Right renal pelvis (tissue), 4 donors: ENCODE measurements at places on chromosomes 16 and 17. TPM values are rescaled to one million over a fixed set of nuclear protein-coding genes. Genes with fewer than 3 reads are reported as not detected.

Gene VMO1
- polyA plus RNA-seq: 0.37 TPM

Gene PRRT2
- 16.7 TPM for polyA plus RNA-seq

Gene DYNLRB2
- polyA plus RNA-seq: 9.5 TPM

Gene RASD1
- polyA plus RNA-seq: 0.74 TPM

Gene GAS7
- polyA plus RNA-seq: 17.6 TPM

DNA sequence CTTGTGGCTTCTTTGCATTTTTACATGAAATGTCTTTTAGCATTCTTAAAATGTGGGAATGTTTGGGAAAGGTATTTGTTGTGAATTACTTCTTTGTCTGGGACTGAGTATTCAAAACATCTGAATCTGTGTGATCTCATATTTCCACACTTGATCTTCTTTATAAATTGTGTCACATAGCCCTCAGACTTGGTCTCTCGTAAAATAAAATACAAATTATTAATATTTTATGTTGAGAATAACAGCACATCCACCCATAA lies 81.9 kb downstream of the TUBD1 start:
- no peak for DNase-seq

DNA sequence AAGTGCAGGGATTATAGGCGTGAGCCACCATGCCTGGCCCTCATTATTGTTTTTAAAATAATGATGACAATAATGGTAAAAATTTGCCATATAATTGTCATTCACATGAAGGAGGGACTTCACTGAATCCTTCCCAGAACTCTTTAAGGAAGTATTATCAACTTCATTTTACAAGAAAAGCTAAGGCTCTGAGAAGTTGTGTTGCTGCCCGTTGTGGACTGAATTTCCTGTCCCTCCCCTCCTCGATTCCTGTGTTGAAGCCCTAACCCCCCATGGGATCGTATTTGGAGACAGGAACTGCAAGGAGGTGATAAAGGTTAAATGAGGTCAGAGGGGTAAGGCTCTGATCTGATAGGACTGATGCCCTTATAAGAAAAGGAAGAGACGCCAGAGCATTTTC lies 458.0 kb downstream of the HAPSTR1 start:
- DNase-seq: no peak

DNA sequence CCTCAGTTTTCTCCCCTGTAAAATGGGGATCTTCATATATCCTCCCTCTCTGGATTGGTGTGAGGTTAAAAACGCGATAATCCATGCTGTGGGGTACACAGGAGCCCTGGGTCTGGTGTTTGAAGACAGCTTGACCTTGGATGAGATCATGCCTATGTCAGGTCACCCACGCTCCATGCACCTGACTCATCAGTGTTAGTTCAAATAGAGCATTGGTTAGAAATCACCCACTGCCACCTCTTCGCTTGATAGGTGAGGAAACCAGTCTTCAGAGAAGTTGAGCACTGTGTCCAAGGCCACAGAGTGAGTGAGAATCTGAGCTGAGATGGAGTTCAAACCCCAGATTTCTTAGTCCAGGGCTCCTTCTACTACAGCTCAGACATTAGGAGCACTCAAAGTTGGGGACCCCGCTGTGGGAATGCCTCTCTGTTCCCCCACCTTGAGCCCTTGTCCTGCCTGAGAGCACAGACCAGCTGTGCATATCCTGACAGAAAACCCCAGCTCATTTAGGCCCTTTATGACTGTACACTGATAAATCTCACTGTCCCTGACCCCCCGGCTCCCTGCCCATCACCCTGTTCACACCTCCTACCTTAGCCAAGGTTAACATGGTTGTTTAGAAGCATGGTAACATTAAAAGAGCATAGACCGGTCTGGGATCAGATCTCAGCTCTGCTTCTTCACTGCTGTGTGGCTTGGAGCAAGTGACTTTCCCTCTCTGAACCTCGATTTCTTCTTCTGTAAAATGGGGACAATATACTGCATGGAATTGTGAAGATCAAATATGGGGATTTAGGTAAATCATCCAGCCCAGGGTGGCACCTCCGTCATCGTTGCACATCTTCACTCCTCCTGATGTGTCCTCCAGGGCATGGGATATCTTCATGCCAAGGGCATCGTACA lies 22.4 kb upstream of the LGALS9 start:
- no peak for DNase-seq

Gene VTN
- 11.4 TPM for polyA plus RNA-seq

DNA sequence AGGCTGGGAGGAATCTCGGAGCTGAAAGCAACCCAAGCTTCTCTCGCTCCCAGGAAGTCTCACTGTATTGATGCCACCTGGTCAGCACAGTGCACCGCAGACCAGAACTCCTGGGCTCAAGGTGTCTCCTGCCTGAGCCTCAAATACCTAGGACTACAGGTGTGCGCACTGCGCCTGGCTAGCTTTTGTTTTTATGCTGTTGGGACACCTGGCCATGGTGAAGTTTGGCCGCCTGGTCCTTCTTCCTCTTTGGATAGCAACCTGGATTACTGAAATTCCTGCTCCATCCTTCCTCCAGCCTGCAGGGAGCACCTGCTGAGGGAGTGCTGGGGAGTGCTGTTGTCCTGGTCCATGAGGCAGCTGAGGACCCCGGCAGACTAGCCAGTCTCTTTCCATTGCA lies 56.6 kb downstream of the COTL1 start:
- no peak for DNase-seq

DNA sequence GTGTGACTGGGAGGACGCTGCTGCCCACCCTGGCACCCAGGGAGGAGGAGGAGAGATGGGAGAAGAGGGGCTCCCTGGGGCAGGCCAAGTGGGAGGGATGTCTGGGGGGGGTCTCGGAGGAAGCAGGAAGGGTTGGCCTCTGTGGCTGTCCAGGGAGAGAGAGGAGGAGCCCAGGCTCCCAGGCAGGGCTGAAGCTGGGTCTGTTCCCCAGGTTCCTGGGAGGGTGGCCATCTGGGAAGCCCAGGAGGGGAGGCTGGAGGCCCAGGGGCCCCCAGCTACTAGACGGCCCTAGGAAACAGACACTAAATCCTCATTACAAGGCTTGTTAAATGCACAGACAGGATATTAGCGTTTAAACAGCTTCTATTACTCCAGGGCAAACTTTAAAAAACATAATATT lies 139.8 kb downstream of the ENGASE start:
- no peak for DNase-seq

DNA sequence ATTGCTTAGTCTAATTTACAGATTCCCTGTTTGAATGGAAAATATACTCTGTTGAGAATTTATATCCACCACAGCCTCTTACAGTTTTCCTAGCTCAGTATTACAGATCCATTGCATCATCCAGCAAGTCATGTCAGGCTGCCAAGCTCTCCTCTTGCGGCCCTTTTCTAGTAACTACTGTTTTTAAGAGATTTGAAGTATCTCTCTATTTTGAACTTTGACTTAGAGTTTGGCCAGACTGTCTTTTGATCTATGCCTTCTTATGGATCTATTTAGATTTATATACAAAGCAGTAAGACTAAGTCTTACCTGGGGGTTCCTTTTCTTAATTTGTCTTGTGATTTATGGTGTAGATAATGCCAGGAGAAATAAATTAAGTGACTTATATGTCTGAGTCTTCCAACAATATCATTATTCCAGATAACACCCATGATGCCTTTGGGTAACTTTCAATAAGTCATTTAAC lies 53.1 kb upstream of the ABCC11 start:
- DNase-seq: no peak

DNA sequence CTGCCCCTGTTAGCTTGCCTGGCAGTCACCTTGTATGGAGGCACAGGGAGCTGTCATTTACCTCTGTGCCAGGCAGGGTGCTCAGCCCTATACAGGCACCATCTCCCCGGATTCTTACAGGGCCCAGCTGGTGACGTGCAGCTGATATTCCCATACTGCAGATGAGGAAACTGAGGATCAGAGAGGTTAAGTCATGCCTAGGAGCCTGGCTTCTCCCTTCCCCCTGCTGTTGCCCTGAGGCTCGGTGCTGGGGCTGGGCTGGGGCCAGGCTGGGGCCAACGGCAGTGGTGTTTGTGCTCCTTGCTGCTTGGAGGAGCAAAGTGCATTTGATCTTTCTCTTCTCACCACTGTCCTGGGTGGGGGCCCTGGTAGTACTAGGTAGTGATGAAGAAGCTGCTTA lies 54.7 kb upstream of the IL34 start:
- no peak for DNase-seq

Gene ANKFN1
- polyA plus RNA-seq: 0.84 TPM

- DNase-seq: no peak
These were observed 109.1 kb downstream of the ZFHX3 start for GRCh38 chr16:72938795-72939164.

Gene KRT14
- 0.23 TPM for polyA plus RNA-seq

GRCh38 chr16:87138316-87138715 lies 178.9 kb downstream of the C16orf95 start:
- no peak for DNase-seq

DNA sequence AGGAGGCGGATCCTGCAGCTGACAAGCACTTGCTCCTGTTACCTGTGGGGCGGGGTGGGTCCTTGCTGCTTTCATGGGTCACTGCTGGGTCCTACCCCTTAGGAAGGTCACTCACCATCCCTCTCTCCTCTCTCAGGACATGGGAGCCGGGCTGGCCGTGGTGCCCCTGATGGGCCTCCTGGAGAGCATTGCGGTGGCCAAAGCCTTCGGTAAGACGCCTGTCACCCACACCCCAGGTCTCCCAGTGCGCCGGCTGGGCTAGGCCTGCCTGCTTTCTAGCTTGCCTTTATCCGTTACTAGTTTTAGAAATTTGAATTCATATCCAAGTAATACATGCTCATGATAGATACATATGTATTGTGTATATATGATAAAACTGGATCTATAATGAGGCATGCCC lies 17.2 kb downstream of the SLC26A11 start:
- DNase-seq: no peak

DNA sequence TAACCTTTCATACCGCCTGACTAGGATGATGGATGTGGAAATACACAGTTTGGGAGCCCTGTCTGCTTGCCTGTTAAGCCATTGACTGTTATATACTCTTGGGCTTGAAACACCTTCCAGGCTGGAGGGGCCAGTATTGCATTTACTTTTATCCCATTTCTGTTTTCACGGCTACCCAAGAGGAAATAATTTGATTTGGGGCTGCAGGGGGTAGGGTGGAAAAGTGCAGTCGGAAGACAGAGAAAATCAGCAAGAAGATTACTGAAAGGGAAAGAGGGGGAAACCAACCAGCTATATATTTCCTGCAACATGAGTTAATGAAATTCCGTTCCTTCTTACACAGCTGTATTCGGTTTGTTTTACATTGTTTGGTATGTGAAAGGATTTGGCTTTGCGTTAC lies 202.5 kb downstream of the CDH13 start:
- no peak for DNase-seq

DNA sequence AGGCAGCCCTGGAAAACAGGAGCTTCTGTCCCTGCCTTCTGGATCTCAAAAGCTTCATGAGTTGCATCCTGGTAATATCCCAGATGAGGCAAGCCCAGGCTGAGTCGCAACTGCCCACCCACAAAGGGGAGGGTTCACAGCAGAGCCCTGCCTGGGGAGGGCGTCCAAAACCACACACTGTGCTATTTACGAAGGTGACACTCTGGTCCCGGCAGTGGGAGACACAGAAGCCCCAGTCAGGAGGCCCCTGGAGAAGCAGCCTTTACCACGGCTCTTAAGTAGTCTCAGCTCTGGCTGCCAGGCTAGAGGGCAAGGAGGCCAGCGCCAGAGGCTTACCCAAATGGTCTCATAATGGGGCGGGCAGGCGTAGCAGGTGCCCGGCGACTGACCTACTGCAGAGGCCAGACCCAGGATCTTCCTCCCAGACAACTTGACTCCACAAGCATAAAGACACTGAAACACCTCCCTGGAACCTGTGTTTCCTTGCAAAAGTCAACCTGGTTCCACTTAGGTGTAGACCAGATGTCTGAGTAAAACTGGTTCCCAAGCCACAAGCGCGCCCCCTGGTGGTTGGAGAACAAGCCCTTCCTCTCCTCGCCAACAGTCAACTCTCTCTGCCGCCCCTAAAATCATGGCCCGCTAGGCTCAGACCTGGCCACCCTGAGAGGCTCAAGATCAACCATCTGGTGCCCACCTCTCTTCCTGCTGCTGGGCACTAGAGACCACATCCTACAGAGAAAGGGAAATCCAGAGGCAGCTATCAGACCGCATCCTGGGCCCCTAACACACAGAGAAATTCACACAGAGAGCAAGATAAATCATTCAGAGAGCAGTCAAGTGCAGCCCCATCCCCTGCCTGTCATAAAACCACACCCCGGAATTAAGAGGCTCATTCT lies 5.2 kb downstream of the AXIN2 start:
- DNase-seq: peak; percentile 74

DNA sequence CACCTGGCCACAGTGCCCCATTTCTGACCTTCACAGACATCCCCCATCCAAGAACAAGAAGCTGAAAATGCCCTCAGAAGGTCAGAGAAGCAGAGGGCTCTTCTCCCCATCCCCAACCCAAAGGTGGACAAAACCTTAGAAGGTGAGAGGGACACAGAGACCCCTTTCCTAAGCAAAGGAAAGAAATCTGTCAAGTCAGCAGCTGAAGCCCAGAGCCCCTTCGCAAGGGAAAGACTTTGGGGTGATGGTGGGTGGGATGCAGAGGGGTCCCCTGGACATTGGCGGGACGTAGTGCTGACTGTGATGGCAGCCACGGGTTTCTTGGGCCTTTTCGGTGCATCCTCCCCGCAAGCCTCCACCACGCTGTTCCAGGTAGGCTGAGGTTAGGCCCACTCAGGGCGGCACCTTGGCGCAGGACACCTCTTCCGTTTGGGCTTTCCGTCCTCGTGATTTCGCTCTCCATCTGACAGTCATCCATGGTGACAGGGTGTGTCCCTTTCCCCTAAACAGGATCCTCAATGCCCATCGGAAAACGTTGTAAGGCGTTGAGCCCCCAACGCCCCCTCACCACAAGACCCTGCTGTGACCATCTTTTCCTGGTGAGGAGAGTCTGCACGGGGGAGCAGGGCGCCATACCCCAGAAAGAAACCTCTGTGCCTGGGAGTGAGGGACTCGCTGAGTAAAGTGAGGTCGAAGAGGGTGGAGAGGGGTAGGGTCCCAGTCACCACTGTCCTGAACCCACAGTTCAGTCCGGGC lies 10.7 kb upstream of the GSDMA start:
- no peak for DNase-seq

DNA sequence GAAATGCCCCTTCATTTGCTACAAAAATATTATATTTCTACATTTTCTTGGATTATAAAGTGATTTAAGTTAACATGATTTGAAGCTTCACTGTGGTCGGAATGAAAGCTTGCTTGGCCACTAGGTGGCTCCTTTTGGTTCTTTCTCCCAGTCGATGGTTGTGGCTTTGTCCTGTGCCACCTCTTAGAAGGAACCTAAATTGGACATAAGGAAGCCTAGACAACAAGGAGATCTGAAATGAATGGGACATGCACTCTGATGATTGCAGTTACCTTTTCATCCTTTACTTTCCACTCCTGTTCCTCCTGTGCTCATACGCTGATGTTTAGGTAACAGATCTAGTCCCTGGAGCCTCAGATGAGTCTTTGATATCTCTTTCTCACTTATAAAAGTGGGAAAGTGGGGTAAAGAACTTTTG lies 39.2 kb downstream of the FTO start:
- DNase-seq: no peak

Gene SLC16A11
- polyA plus RNA-seq: 0.41 TPM
